ENCODE measurements at places on chromosomes 6 and 20.

GRCh38 chr6:46947497-46947896, 25.8 kb upstream of the ADGRF5 start:
- no peak for DNase-seq

DNA sequence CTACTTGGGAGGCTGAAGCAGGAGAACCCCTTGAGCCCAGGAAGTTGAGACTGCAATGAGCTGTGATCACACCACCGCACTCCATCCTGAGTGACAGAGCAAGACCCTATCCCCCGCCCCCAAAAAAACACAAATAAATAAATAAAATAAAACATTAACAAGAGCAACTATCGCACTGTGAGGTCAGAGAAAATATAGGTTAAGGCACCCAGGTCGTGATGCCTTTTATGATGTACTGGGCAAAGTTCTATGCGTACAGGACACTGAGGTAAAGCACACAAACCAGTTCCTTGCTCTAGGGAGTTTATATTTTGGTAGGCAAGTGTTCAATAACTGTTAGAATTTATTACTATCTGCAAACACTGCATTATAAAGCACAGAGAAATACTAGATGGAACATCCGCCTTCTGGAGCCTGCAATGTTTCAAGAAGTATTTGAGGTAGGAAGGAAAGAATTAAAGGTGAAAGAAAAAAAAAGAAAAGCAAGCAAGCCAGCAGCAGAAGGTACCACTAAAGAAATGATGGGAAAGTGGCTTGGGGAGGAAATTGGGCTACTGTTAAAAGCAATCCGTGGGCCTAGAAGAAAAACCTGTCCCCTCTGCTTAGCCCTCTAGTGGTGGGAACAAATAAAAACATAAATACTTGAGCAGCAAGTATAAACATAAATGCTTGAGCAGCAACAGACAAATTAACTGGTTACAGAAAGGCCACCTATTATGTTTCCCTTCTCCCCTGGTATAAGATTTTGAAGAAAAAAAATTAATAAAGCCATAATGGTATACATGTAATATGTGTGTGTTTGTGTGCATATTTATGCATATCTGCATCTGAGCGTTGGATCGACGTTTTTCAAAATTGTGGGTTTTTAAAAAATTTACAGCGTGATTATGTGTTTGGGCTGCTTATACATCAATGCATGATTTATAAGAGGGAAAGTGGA, 128.0 kb downstream of the PHACTR1 start:
- no peak for DNase-seq

GRCh38 chr6:156193381-156193780, 583.8 kb upstream of the ARID1B start:
- no peak for DNase-seq

GRCh38 chr6:5809450-5809849, 197.3 kb downstream of the NRN1 start:
- no peak for DNase-seq

GRCh38 chr6:113995634-113996033, 24.7 kb upstream of the HDAC2 start:
- no peak for DNase-seq

- no peak for DNase-seq
Measured at GRCh38 chr6:103215847-103216246, 1643.9 kb downstream of the HACE1 start.

- no peak for DNase-seq
Measured at GRCh38 chr20:44170816-44171410, 16.1 kb downstream of the JPH2 start.

DNA sequence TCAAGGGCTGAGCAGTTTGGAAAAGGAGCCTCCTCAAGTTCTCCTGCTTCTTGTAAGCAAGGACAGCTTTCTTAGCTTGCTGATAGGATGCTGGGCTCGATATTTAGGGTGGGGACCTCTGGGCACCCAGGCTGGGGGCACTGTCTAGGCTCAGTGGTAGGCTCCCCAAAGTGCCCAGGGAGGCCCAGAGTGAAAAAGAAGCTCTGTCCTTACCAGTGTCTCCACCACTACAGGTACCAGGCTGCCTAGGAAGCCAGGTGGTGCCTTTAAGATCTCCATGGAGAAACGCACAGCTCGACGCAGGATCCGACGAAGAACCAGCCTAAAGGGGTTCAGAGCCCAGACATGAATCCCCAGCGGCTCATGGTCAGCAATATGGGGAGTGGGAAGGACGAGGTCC, 6.4 kb downstream of the AARS2 start:
- DNase-seq = no peak

- no peak for DNase-seq
Measured at GRCh38 chr6:167678102-167679101, 148.3 kb upstream of the AFDN start.

- no peak for DNase-seq
Measured at GRCh38 chr6:151180330-151181048, 59.3 kb upstream of the AKAP12 start.

GRCh38 chr6:131787766-131788712, 19.8 kb upstream of the ENPP1 start:
- DNase-seq = no peak

- DNase-seq = peak; percentile 27
Measured at GRCh38 chr20:25623225-25623735, 534 bp downstream of the NANP start.

GRCh38 chr6:169949511-169950097, 198.2 kb downstream of the ERMARD start:
- DNase-seq = no peak

GRCh38 chr6:111793711-111794111, 79.5 kb downstream of the FYN start:
- DNase-seq = no peak

DNA sequence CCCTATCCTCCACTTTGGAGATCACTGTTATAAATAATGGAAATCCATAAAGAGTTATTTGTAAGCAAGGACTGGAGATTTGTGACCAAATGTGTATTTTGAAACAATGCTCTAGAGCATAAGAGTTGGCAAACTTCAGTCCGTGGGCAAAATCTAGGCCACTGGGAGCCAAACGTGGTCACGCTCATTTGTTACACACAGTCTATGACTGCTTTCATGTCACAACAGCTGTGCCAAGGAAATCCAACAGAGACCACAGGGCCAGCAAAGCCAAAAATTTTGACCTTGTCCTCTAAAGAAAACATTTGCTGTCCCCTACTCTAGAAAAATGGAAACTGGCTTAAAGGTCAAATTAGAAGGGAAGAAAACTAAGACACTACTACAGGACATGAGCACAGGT, 7.9 kb downstream of the ZNF334 start:
- DNase-seq = no peak

- no peak for DNase-seq
Measured at GRCh38 chr6:112228480-112229332, 25.7 kb downstream of the LAMA4 start.

DNA sequence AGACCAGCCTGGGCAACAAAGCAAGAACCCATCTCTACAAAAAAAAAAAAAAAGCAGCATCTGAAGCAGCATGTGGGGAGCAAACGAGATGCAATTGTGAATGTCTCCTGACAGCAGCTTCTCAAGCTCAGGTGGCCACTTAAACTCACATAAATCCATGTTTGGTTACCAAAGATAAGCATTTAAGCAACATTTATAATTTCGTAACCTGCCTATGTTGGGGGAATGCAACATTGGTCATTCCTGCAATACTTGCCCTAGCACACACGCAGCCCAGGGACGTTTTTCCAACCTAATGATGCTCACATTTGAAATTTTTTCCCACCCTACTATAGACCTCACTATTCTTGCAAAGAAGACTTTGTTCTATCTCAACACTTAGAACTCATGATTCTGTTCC, 113.3 kb downstream of the ZFP64 start:
- DNase-seq = no peak

DNA sequence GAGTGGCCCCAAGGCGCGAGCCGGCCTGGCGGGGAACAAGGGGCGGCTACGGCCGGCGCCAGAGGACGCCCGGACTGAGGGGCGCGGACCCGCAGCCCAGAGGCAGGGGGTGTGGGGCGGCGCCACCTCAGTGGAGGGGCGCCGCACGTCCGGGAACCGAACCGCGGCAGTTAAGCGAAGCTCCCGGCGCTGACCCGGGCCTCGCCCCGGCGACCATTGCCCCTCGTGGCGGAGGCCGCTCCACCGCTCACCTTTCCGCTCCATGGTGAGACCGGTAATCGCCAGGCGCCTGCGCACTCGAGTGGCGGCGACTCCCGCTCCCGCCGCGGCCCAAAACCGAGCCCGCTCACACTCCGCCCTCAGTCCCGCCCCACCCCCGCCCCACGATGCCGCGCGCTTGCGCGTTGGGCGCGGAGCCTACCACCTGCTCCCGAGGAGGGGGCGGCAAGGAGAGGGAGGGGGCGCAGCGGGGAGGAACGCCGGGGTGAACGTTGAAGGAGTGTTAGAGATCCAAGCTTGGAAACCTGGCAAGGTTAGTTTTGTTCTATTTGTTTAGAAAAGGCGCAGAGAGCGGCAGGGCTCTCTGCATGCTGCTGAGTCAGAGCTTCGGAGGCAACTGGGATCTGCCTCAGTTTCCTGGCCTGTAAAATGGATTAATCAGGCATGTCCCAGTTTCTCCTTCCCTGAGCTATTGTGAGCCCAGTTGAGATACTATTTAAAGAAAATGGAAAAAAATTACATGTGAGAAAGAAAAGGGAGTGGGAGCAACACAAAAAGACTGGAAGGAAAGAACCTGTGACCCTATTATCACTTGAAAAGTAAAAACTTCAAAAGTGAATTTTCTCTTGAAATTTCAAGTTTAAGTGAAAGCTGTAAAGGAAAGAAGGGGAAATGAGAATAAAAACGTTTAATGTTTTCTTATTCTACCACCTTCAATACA, at the start of gene SRPK1:
Gene SRPK1 (minus strand): TSS at position 306 of the 940 bp plus-strand sequence. CDS start 42 bp downstream, at position 264.
- peak; percentile 40 for DNase-seq

- no peak for DNase-seq
Measured at GRCh38 chr6:170271771-170272314, 19.0 kb downstream of the DLL1 start.

DNA sequence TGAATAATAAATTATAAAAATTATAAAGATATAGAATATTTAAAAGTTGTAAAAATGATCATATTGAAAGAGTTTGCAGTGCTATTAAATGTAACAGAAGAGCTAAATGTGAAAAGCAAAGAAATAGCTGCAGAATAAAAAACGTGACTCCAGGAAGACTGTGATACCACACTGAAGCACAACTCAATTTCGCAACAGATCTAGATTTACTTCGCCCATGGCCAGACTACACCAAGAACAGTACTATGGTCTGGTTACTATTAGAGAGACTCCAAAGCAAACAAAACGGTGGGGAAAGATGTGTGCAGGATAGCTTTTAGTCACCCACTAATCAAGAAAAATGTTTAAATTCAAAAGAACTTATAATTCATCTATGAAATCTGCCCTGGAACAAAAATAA, 1.9 kb downstream of the CHD6 start:
- DNase-seq = peak; percentile 55

DNA sequence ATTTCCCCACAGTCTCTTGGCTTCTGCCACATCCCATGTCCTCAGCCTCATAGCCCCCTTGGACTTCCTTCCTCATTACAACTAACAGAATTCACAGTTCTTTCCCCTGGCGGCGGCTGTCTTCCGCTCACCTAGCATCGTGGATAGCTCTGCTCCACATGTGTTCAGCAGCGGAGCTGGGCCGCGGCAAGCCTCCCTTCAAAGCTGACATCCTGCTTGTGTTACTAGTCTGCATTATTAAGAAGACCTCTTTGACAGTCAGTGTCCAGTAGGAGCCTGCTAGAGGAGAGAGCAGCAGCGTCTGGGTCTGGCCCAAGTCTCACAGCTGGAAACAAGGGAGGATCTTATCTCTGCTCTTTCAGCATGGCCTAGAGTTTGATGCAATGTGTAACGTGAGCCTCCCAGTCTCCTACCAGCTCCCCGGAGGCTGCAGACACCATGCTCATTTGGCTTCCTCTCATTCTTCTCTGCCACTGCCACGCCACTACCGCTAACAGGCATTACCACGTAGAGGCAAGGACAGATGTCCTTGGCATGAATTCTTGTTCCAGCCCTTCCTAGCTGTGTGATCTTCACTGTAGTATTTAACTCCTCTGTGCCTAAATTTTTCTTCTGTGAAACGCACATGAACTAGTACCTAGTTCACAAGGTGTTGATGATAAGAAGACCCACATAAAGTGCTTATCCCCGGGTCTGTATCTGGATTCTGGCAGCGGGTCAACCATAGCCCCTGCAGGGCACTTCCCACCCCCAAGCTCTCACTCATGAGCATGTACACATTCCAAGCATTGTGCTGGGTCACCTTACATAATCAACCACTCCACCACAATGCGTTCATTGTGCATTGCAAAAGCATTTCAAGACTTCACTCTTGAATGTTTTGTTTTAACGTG, 107.1 kb upstream of the BACH2 start:
- peak; percentile 96 for DNase-seq

GRCh38 chr20:32191873-32192272, 15.7 kb downstream of the PLAGL2 start:
- DNase-seq = no peak

DNA sequence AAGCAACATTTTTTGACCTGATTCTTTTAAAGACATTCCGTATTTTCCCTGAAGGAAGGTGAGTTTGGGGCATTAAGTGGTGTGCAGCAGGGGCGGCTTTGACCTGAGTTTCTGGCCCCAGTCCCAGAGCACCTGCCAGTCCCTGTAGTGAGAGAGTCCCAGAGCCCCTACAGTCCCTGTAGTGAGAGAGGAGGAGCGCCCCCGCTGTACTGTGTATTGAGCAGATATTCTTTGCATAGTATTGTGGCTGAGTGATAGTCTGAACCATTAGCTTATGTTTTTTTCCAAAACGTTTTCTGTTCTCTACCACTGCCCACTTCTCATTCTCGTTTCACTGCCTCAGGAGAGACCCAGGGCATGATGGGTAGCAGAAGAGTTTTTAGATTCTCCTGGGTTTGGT, 17.2 kb upstream of the SH3BGRL2 start:
- DNase-seq = no peak

All from GF-D8 (cell line).